ENCODE measurements at places on chromosomes 13 and 19.

DNA sequence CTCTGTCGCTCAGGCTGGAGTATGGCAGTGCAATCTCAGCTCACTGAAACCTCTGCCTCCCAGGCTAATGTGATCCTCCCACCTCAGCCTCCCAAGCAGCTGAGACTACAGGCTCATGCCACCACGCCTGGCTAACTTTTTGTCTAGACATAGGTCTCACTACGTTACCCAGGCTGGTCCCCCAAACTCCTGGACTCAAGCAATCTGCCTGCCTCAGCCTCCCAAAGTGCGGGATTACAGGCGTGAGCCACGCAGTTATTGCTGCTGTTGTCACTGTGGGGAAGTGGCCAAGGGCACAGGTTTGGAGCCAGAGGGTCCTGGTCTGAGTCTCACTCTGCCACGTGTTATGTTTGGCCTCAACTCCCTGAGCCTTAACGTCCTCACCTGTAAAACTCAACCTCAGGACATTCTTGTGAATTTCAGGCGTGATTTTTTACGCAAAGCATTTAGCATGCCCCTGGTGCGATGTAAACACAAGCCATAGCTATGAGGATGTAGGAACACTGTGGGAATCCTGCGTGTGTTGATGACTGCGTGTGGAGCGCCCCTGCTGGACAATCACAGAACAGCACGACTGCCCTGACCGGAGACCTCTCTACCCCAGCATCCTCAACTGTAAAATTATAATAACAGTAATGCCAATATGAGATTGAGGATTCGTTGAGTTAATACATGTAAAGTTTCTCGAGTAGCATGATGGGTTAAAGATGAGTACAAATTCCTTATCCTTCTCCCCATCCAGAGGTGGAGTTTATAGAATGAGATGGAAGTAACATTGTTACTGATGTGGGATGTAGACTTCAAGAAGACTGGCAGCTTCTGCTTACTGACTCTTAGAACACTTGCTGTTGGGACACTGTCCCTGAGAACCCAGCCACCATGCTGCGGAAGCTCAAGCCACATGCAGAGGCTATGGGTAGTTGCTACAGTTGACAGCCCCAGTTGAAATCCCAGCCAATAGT lies 41.8 kb upstream of the PNMA8B start:
- peaks cover 6% of the 10 kb centered on the region for H3K27me3 ChIP-seq
- H3K36me3 ChIP-seq: no peaks in the 10 kb centered on the region
- DNase-seq: peak; percentile 57
- H3K4me1 ChIP-seq: peaks cover 3% of the 10 kb centered on the region

- no peak for DNase-seq
- H3K4me3 ChIP-seq: no peak overlapping the region
- no peaks in the 10 kb centered on the region for H3K27me3 ChIP-seq
- H3K4me1 ChIP-seq: peaks cover 3% of the 10 kb centered on the region
- no peak overlapping the region for H3K27ac ChIP-seq
- peaks cover 31% of the 10 kb centered on the region for H3K36me3 ChIP-seq
Measured at GRCh38 chr13:27662738-27663470, 41.2 kb downstream of the POLR1D start.

DNA sequence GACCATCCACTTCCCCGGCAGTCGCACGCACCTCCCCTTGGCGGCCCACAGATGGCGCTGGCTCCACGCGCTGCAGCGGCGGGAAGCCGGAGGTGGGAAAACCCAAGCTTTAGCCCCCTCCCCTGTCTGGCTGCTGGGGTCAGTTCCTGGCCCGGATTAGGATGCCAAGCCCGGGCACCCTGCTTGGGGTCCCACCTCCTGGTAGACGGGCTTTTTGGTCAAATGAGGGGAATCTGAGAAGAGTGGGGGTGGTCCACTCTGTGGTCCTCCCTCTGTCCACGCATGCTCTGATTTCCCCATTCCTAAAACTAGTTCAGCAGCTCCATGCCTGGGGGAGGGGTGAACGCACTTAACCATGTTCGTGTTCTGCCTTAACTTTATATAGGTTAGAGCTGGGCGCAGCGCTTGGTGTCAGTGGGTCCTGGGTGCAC lies 8.1 kb upstream of the ADGRE2 start:
- no peaks in the 10 kb centered on the region for H3K27me3 ChIP-seq
- DNase-seq: no peak
- no peaks in the 10 kb centered on the region for H3K36me3 ChIP-seq
- peak overlapping the region; percentile 63 for H3K27ac ChIP-seq
- H3K4me1 ChIP-seq: peaks cover 41% of the 10 kb centered on the region

DNA sequence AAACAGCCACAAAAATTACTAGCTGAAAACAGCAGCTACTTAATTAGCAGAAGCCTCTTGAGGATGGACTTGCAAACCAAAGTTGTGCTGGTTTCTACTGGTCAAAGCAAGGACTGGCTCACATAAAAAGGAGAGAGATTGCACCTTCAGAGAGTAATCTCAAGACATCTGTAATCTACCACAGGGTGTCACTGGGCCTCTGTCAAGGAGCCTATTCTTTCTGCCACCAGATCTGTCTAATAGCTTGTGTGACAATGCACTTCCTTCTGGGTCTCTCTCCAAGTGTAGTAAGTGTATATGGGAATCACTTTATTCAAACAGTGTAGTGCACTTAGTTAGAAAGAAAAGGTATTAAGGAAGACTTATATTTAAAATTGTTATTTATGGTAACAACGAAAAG lies 24.4 kb upstream of the ZNF561 start:
- peaks cover 43% of the 10 kb centered on the region for H3K36me3 ChIP-seq
- no peak overlapping the region for H3K27ac ChIP-seq
- no peaks in the 10 kb centered on the region for H3K27me3 ChIP-seq
- DNase-seq: no peak

DNA sequence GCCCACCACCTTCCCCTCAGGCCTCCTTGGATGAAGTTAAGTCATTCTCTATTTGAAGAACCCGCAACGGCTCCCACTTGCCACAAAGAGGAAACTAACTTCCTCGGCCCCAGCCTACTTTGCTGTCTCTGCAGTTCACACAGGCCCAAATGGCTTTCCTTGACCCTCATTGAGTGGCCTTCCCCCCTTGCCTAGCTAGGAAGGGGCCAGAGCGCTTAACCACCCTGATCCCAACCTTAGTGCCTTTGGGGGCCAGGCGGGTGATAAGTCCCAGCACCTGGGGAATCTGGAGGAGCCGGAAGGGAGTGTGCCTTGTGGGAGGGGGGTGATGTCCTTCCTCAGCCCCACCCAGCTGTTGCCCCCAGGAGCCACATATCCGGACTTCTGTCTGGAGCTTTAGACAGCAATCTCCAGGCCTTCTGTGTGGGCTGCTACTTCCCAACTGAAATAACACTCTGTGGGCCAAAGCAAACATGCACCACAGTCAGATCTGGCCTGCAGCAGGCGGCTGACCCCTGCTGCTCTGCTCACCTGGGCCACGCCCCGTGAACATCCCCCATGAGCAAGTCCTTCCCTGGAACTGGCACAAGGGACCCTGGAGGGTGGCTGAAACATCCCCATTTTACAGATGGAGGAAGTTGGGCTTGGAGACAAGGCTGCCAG lies 10.5 kb downstream of the NECTIN2 start:
- no peaks in the 10 kb centered on the region for H3K4me1 ChIP-seq
- no peak overlapping the region for H3K4me3 ChIP-seq
- H3K27me3 ChIP-seq: peaks cover 20% of the 10 kb centered on the region
- DNase-seq: no peak
- H3K27ac ChIP-seq: no peak overlapping the region
- H3K36me3 ChIP-seq: no peaks in the 10 kb centered on the region

DNA sequence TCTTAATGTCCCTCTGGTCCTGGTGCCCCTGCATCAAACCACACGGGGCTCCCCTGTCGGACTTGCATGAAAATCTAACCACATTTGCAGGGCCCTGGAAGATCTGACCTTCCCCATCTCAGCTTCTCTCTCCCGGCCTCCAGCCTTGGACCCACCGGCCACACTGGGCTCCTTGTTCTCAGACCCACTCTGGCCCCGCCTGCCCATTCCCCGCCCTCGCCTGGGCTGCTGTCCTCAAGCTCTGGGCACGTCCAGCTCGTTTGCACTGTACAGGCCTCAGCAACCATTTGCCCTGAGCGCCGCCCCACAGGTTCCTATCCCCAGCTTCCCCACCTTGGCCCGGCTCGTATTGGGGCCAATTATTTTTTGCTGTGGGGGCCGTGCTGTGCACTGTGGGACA lies 10.5 kb downstream of the MYO9B start:
- peaks cover 62% of the 10 kb centered on the region for H3K4me1 ChIP-seq
- DNase-seq: no peak
- no peak overlapping the region for H3K4me3 ChIP-seq
- peaks cover 36% of the 10 kb centered on the region for H3K36me3 ChIP-seq
- H3K27me3 ChIP-seq: no peaks in the 10 kb centered on the region
- no peak overlapping the region for H3K27ac ChIP-seq

GRCh38 chr13:29954082-29955028 lies 103.9 kb upstream of the UBL3 start:
- peak overlapping the region; percentile 47 for H3K4me3 ChIP-seq
- peaks cover 4% of the 10 kb centered on the region for H3K27me3 ChIP-seq
- peaks cover 13% of the 10 kb centered on the region for H3K4me1 ChIP-seq
- DNase-seq: no peak
- no peaks in the 10 kb centered on the region for H3K36me3 ChIP-seq
- no peak overlapping the region for H3K27ac ChIP-seq

- peaks cover 50% of the 10 kb centered on the region for H3K36me3 ChIP-seq
- H3K27me3 ChIP-seq: peaks cover 12% of the 10 kb centered on the region
- no peak overlapping the region for H3K4me3 ChIP-seq
- H3K4me1 ChIP-seq: peaks cover 24% of the 10 kb centered on the region
- DNase-seq: no peak
Measured at GRCh38 chr19:38384209-38385027, 3.4 kb downstream of the GGN start.

- H3K27me3 ChIP-seq: peaks cover 21% of the 10 kb centered on the region
- DNase-seq: no peak
- H3K4me1 ChIP-seq: no peaks in the 10 kb centered on the region
- no peaks in the 10 kb centered on the region for H3K36me3 ChIP-seq
Measured at GRCh38 chr19:39284032-39284431, 12.2 kb upstream of the IFNL1 start.

GRCh38 chr19:55603581-55604292 lies 1.7 kb upstream of the ZNF865 start:
- H3K27me3 ChIP-seq: no peaks in the 10 kb centered on the region
- peaks cover 33% of the 10 kb centered on the region for H3K36me3 ChIP-seq
- H3K4me3 ChIP-seq: peak overlapping the region; percentile 93
- H3K27ac ChIP-seq: peak overlapping the region; percentile 53

DNA sequence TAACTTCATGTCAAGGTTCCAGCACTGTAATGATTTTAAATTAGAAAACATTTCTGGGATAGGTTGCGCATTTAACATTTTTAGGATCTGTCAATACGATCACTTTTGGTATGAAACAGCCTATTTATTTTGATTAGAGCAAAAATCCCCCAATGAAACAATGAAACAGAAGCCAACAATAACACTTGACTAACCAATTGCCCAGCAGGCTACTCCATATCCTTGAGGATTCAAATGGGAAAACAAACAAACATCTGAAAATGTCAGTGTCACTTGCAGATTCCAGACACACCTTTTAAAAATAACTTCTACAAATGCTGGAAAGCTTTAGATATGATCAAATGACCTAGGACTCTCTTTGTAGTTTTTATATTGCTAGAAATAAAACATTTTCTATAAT lies 1412.5 kb upstream of the PRR20A start:
- H3K4me1 ChIP-seq: no peaks in the 10 kb centered on the region
- no peak for DNase-seq
- H3K27me3 ChIP-seq: no peaks in the 10 kb centered on the region

- no peak overlapping the region for H3K4me3 ChIP-seq
- no peak overlapping the region for H3K27ac ChIP-seq
- no peak for DNase-seq
- H3K27me3 ChIP-seq: no peaks in the 10 kb centered on the region
- H3K36me3 ChIP-seq: peaks cover 18% of the 10 kb centered on the region
Measured at GRCh38 chr19:5011476-5012238, 42.7 kb downstream of the KDM4B start.

GRCh38 chr19:58154287-58154678 lies 3.7 kb upstream of the ZNF329 start:
- no peak for DNase-seq
- peak overlapping the region; percentile 73 for H3K27ac ChIP-seq
- H3K27me3 ChIP-seq: no peaks in the 10 kb centered on the region

DNA sequence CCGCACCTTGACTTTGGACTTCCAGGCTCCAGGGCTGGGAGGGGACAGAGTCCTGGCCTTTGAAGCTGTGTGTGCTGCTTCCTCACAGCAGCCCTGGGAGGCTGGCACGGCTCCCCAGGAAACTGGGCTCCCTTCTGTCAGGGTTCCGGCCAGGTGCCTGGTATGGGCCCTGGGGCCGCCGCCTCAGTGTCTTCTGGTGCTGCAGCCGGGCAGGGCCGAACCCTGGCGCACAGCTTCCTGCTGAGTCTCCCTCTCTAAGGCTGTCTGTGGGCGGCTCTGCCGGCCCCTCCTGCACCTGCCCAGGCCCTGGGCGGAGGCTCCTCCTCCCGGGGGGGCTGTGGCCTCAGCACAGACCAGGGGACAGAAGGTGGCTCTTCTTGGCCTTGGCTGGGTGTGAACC lies 32.4 kb downstream of the GPX4 start:
- H3K27me3 ChIP-seq: no peaks in the 10 kb centered on the region
- H3K27ac ChIP-seq: no peak overlapping the region
- peaks cover 29% of the 10 kb centered on the region for H3K4me1 ChIP-seq
- peaks cover 13% of the 10 kb centered on the region for H3K36me3 ChIP-seq

- H3K27ac ChIP-seq: no peak overlapping the region
- peaks cover 30% of the 10 kb centered on the region for H3K4me1 ChIP-seq
- DNase-seq: no peak
- no peaks in the 10 kb centered on the region for H3K27me3 ChIP-seq
Measured at GRCh38 chr19:18440415-18440877, 2.5 kb upstream of the ISYNA1 start.

GRCh38 chr13:27607125-27607524 lies 13.2 kb downstream of the LNX2 start:
- no peak overlapping the region for H3K27ac ChIP-seq
- H3K27me3 ChIP-seq: no peaks in the 10 kb centered on the region
- peaks cover 46% of the 10 kb centered on the region for H3K4me1 ChIP-seq
- H3K4me3 ChIP-seq: no peak overlapping the region
- no peaks in the 10 kb centered on the region for H3K36me3 ChIP-seq
- no peak for DNase-seq

GRCh38 chr19:46806656-46807055 lies 18.3 kb upstream of the SLC1A5 start:
- no peak overlapping the region for H3K4me3 ChIP-seq
- H3K36me3 ChIP-seq: no peaks in the 10 kb centered on the region
- no peak for DNase-seq
- H3K27ac ChIP-seq: no peak overlapping the region
- peaks cover 4% of the 10 kb centered on the region for H3K4me1 ChIP-seq
- no peaks in the 10 kb centered on the region for H3K27me3 ChIP-seq

DNA sequence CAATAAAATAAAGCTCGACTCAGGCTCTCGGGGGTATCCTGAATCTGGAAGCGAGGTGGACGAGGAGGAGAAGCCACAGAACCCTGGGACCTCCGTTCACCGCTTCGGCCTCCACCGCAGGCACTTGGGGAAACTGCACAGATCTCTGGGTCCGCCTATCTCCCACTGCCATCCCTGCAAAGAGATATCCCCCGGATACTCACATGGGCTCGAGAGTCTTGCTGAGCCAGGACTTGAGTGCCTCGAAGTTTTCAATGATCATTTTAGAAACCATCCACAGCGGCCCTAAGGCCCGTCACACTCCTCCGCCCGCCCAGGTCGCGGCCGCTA lies 589 bp downstream of the RBM26 start:
- H3K36me3 ChIP-seq: peaks cover 16% of the 10 kb centered on the region
- H3K4me3 ChIP-seq: no peak overlapping the region
- no peaks in the 10 kb centered on the region for H3K27me3 ChIP-seq

GRCh38 chr13:72293206-72293605 lies 426.2 kb upstream of the DACH1 start:
- no peak for DNase-seq
- no peaks in the 10 kb centered on the region for H3K4me1 ChIP-seq
- no peak overlapping the region for H3K4me3 ChIP-seq
- no peak overlapping the region for H3K27ac ChIP-seq
- H3K27me3 ChIP-seq: no peaks in the 10 kb centered on the region
